Activated naive CD4-positive, alpha-beta T cell treated with anti-CD3 and anti-CD28 coated beads, Interleukin-2, amount 50 U/mL, for 72 hours (primary cell): ENCODE measurements at places on chromosomes 5 and 9. TPM values are rescaled to one million over a fixed set of nuclear protein-coding genes. Genes with fewer than 3 reads are reported as not detected.

DNA sequence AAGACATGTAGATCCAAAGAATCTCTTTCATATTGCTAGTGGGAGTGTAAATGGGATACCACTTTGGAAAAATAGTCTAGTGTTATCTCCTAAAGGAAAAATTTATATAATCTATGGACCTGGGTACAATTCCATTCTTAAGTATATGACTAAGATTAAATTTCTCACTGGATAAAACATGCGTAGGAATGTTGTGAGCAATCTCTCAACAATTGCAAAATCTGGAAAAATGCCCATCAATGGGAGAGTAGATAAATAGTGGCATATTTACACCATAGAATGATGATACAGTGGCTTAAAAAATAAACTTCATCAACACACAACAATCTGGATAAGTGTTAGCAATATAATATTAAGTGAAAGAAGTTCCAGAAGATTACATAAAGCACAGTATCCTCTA lies 469.5 kb downstream of the MAN2A1 start:
- no peak for DNase-seq

DNA sequence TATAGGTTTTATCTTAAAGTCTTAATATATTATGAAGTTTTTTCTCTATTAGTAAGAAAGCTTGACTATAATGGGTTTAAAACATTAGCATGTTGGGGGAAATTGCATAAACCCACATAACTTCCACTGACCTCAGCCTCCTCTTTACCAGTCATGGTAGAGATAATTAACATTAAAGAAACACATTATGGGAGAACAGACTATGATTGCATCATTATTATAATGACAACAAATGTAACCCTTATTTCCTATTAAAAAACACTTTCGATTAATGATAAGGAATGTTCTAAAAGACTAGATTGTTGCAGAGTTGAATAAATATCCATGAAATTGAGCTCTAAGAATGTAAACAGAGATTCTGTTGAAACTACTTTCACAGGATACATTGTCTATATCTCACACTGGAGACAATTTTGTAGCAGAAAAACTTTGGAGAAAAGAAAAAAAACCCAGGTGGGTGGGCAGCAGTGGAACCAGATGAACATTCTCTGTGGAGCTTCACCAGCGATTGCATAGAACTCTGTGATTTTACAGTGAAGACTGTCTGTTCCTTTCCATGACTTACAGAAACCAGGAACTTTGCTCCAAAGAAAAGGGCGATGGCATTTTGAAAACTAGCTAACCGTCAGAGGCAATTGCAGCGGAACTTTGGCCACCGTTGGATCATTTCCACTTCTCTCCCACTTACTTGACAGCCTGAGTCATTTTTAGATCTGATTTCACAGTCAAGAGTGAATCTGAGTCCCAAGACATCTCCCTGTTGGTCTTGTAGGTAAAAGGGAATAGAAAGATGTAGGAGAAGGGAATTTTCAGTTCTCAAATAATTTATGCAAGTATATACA lies 21.0 kb upstream of the ERAP2 start:
- DNase-seq, result no peak

DNA sequence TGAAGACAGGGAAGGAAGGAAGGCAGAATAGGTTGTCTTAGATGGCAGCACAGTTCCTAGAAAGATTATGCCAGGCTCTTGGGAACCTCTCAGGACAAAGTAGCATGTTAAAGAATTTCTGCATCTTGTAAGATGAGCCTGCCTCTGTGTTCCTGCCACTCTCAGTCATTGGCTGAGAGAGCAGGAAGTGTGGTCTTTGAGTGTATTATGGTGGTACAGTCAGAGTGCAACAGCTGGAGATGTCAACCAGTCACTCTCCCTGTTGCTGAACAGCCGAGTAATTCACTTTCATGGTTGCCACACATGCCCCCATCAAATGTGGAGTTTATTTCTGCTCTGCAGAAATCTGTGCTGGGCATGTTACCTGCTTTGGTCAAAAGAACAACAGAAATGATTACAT lies 659.6 kb upstream of the RIOK2 start:
- no peak for DNase-seq

GRCh38 chr5:52043137-52043536 lies 659.9 kb downstream of the ISL1 start:
- DNase-seq, result no peak

- DNase-seq, result no peak
Measured at GRCh38 chr9:134641173-134641989, at the start of gene COL5A1. COL5A1 (plus strand) TSS chr9:134641803; CDS start chr9:134642188, 385 bp downstream.

DNA sequence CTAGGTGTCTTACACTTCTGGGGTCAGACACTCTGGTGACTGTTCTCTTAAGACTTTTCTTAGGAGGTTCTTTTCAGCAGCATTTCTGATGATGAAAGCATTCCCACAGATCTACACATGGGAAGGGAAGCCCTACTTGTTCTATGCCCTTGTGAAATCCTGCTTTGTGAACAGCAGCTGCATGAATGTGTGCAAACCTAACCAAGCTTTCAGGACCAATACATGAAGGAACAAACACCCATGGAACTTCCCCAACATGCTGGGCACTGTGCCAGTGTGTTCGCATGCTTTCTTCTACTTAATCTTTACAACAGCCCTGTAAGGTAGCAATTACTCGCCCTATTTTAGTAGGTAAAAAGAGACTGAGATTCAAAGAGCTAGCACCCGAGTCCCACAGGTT lies 439.9 kb upstream of the KLF4 start:
- no peak for DNase-seq

- no peak for DNase-seq
Measured at GRCh38 chr5:91150636-91151035, 232.5 kb downstream of the ARRDC3 start.

DNA sequence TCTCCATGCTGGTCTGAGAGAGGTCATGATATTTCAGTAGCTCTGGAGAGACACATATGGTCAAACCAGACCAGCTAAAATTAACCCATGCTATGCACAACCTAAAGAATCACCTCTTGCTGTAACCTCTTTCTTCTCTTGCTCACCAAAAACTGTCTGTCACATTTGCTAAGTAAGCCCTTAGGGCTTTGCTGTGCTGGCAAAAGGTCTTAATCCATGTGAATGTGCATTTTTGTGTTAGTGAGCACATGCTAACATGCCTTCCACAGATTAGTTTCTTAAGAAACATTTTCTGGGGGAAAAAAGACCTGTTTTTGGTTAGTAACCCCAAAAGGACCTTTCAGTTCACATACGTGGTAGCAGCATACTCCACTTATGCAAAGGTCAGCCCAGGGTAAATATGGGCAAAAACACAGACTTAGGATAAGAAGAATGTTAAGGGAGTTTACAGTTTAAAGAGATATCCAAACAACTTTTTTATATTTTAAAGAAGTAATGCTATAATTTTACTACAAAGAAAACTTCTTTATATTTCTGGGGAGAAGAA lies 124.2 kb upstream of the CCDC152 start:
- no peak for DNase-seq

DNA sequence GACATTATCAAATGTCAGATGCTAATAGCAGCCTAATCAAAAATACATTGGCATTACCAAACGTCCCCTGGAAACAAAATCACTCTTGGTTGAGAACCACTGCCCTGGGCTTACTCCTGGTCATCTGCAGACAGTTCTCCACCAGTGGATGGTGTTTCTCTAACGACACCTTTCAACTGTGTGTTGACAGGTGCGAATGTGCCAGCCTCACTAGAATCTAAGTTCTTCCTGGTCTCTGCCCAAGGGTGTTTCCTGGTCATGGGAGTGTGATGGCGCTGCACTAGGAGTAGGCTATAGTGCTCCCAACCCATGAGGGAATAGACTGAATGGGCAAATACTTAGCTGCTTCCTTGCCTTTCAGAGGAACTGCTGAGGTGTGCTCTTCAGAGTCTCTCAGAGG lies 105.9 kb downstream of the MRPS27 start:
- no peak for DNase-seq

DNA sequence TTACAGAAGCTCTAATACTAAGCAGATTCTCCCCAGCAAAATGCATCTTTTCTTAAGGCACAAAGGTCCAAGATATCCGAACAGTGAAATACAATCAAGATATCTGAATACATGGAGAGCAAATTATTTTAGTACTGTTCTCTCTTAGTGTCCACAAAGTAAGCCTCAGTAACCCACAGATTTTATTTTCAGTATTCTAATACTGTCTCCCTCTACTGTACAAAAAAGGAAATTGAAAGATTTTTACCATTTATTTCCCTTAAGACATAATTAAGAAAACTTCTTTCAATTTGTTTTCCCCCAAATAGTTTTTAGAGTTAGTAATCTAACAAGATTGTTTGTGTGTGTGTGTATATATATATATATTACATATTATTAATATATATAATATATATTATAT lies 24.7 kb upstream of the NOL6 start:
- no peak for DNase-seq

GRCh38 chr9:98091735-98092612 lies 27.0 kb downstream of the TRIM14 start:
- no peak for DNase-seq

DNA sequence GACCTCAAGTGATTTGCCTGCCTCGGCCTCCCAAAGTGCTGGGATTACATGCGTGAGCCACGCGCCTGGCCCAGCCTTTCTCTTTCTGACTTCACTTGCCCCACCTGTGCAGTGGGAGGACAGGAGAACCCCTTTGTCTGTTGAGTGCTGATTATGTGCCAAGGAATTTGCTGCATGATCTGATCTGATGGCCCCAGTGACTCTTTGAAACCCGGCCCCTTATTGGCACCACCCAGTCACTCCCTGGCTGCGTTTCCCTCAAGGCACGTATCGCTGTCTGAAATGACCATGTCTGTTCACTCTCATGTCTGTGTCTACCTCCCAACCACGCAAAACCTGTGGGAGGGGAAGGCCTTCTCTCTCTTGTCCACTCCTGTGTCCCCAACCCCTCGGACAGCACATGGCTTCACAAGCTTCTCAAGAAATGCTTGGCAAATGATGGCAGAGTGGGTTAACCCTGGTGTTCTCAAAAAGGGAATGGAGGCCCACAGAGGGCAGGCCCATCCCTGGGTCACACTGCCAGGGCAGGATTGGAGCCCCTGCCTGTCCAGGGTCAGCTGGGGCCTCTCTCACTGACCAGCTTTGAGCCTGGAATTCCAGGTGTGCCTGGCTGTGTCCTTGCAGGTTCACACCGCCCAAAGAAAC lies 21.9 kb downstream of the NEK6 start:
- DNase-seq, result no peak

- no peak for DNase-seq
Measured at GRCh38 chr9:91258451-91258850, 103.3 kb downstream of the AUH start.

DNA sequence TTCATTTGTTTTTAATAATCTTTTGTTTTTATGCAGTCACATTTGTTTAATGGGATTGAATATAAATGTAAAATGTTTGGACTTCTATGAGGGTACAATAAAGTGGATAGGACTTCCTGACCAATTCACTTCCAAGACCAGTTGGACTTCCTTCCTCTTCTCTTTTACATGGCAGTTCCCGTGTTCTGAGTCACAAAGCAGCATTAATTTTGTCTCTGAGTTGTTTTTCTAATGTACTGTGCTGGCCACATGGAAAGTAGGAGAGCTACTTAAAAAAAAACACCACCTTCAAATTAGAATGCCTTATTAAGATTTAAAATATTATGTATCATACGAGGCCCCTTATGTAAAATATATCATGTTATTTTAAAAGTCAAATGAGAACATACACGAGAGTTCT lies 87.3 kb downstream of the CCDC171 start:
- no peak for DNase-seq

DNA sequence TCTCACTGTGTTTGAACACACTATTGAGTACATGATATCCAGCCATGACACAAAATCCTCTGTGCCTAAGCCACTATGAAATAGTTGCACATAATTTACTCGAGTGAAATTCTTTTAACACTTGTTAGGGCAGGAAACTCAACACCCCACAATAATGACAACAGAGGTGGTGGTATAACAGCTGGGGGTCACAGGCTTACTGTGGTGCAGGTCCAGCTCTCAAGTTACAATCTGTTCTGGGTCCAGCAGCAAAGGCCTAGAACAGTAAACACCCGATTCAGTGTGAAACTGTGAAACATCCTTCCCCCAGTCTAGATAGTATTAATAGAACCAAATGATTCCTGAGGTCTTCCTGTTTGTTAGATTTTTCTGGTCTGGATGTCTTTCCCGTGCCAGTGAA lies 102.9 kb upstream of the APC start:
- no peak for DNase-seq

GRCh38 chr9:93978551-93978950 lies 23.4 kb upstream of the BARX1 start:
- DNase-seq, result no peak

- no peak for DNase-seq
Measured at GRCh38 chr5:35209862-35210261, 20.4 kb downstream of the PRLR start.

- no peak for DNase-seq
Measured at GRCh38 chr5:174187481-174187880, 142.0 kb downstream of the NSG2 start.

GRCh38 chr5:136021016-136021405 lies 7.8 kb upstream of the TGFBI start:
- DNase-seq, result no peak

DNA sequence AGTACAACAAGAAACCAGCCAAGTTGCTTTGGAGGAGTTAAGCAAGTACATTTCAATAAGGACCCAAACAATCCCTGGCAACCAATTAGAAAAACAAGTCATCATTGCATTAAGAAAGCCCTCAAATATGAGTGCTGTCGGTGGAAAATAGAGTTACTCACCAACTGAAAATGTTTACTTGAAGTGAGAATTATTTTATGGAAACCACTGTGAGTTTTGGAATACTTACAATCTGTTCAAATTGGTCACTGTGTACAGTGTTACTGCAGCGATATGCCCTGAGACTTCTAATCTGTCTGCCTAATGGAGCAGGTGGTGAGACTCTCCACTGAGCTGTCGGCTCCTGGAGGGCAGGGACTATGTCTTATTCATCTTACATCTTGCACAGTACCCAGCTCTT lies 1073.2 kb upstream of the DMAC1 start:
- no peak for DNase-seq

- peak; percentile 54 for DNase-seq
Measured at GRCh38 chr9:89480825-89481537, 16.9 kb downstream of the SEMA4D start.

- no peak for DNase-seq
Measured at GRCh38 chr5:158166424-158166823, 307.5 kb upstream of the CLINT1 start.

DNA sequence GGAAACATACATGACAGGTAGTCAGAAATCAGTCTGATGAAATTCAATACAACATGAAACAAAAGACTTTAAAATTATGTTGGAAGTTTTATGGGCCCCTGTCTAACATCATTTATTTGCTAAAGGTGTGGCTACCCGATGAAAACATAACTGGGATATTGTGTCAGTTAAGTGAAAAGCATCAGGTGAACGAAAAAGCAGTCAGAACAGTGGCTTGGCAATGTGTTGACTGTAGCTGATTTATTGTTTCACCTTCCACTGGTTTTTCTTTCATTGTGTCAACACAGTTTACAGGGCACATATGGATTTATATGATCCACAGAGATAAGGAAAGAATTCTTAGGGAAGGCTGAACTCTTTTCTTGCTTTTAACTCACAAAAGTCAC lies 429.6 kb upstream of the ZNF608 start:
- DNase-seq, result no peak

The CEP72 gene
- 44.2 TPM for total RNA-seq

The ECSCR gene
- not detected for total RNA-seq

The IDNK gene
- 4.7 TPM for total RNA-seq

The TMEM161B gene
- total RNA-seq, result 25.5 TPM

The CCDC180 gene
- 0.50 TPM for total RNA-seq

The DBH gene
- not detected for total RNA-seq

The TSLP gene
- 0.60 TPM for total RNA-seq

The AHRR gene
- total RNA-seq, result 38.3 TPM

The OBP2B gene
- not detected for total RNA-seq

The TTC16 gene
- total RNA-seq, result 0.62 TPM

The SPINK13 gene
- not detected for total RNA-seq

The NMUR2 gene
- total RNA-seq, result not detected

The HAND1 gene
- total RNA-seq, result not detected

The PCDHGC5 gene
- total RNA-seq, result not detected

The CTXN3 gene
- not detected for total RNA-seq
